ENCODE measurements at places on chromosomes 2 and 18.

DNA sequence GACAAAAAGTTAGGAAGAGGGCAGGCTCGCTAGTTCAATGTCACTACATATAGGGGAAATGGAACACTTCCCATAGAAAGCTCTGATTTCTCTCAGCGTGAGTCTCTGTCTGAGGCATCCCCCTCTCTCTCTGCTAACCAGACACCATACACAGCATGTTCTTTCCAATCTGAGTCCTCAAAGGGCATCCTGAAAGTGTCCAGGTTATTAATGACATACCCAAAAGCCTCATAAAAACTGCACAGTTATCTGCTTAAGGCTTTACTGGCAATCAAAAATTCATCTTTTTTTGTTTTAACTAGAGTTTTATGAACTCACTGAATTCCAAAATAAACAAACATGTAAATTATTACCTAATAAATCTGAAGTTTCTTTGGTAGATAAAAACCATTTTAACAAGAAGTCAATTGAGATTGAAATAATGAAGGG lies 137.4 kb downstream of the AFF3 start:
- DNase-seq = no peak

DNA sequence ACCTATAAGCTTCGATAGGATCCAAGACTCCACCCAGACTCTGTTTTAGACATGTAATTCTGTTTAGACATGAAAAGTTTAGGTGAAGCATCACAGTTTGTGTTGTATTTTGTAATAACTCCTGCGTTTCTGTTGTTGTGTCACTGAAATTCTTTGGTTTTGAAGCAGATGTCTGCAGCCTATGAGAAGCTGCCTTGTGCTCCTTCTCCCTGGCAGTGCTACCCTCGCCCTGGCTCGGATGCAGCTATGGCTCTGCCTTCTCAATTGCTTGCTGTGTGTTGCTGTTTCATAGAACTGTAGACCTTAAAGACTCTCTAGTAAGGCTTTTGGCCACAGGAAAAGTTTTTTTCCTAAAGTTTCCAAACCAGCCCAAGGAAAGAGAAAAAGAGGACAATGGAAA lies 40.2 kb upstream of the ZNF638 start:
- no peak for DNase-seq

DNA sequence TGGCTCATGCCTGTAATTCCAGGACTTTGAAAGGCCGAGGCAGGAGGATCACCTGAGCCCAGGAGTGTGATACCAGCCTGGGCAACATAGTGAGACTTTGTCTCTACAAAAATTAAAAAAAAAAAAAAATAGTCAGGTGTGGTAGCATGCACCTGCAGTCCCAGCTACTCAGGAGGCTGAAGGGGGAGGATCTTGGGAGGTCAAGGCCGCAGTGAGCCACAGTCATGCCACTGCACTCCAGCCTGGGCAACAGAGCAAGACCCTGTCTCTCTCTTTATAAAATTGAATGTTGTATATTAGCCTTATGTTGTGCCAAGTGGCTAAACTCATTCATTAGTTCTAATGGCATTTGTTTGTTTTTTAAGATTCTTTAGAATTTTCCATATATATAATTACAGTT lies 207.7 kb upstream of the COPS8 start:
- DNase-seq = no peak

- no peak for DNase-seq
Measured at GRCh38 chr2:222842491-222843174, 18.2 kb upstream of the ACSL3 start.

DNA sequence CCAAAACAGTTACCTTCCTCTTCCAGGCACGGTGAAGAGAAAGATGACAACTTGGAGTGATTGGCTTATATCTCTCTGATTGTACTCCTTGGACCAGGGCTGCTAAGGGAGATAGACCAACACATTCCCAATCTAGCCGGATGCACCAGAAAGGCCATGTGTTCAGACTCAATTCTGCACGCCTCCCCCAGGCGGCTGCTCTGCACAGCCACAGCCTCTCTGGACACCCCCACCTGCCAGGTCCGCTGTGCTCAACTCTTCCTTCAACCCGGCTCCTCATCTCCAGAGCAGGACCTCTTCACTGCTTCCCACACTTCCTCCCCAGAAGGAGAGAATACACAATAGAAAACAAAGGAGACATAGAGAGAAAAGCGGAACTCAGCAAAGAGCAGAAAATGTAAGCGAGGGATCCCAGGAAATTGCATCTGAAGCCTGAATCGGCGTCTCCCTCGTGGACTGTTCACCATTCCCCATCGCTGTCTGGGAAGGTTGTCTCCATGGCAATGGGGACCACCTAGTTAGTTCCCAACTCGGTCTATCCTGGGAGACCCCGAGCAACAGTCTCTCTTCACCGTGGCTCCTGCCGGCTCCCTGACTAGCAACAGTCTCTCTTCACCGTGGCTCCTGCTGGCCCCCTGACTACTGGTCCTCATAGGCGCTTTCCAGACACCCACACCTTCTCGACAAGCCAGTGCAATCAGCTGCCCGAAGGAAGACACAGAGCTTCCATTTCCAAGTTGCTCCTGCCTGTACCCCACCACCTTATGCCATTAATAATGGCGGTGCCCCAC lies 361.7 kb upstream of the MYT1L start:
- no peak for DNase-seq

- DNase-seq = no peak
Measured at GRCh38 chr2:49248506-49248905, 94.2 kb upstream of the FSHR start.

GRCh38 chr2:218659988-218660358 lies 490 bp downstream of the BCS1L start:
- DNase-seq = no peak

GRCh38 chr2:209556354-209556961 lies 132.6 kb downstream of the MAP2 start:
- DNase-seq = no peak

- DNase-seq = no peak
Measured at GRCh38 chr2:120064664-120065063, 51.8 kb downstream of the EPB41L5 start.

DNA sequence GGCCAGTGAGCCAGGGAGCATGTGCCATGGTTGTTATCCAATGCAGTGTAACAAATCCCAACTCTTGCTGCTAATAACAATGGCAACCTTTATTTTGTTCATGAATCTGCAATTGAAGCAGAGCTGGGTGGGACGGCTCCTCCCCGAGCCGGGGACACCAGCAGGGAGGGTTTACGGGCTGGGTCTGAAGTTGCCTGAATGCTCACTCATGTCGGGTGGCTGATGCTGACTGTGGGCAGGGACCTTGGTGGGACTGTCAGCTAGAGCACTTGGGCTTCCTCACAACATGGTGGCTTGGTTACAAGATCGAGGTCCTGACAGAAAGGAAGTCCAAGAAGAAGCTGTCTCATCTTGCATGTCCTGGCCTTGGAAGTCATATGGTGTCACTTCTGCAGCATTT lies 264.5 kb downstream of the NDUFA10 start:
- no peak for DNase-seq

DNA sequence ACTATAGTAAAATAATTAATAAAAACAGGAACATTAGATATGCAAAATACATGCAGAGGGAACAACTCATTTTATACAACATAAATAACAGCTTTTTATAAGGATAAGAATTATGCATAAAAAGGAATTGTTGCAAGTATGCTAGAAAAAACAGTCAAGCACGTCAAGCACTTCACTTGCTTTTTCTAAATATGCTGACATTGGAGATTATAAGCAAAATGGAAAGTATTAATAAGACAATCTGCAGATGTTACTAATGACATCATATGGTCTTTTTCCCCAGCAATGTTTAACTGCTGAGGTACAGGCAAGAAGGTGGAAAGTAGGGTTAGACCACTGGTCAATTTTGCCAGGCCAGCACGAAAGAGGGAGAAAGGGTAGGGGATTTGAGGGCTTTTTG lies 111.7 kb downstream of the HIBCH start:
- DNase-seq = no peak

GRCh38 chr2:2331881-2332280 lies 806 bp upstream of the MYT1L start:
- DNase-seq = no peak

- DNase-seq = no peak
Measured at GRCh38 chr2:197997083-197997541, 192.7 kb downstream of the PLCL1 start.

- no peak for DNase-seq
Measured at GRCh38 chr2:165989851-165990250, 36.3 kb upstream of the TTC21B start.

- DNase-seq = no peak
Measured at GRCh38 chr2:40283111-40283909, 168.6 kb downstream of the SLC8A1 start.

DNA sequence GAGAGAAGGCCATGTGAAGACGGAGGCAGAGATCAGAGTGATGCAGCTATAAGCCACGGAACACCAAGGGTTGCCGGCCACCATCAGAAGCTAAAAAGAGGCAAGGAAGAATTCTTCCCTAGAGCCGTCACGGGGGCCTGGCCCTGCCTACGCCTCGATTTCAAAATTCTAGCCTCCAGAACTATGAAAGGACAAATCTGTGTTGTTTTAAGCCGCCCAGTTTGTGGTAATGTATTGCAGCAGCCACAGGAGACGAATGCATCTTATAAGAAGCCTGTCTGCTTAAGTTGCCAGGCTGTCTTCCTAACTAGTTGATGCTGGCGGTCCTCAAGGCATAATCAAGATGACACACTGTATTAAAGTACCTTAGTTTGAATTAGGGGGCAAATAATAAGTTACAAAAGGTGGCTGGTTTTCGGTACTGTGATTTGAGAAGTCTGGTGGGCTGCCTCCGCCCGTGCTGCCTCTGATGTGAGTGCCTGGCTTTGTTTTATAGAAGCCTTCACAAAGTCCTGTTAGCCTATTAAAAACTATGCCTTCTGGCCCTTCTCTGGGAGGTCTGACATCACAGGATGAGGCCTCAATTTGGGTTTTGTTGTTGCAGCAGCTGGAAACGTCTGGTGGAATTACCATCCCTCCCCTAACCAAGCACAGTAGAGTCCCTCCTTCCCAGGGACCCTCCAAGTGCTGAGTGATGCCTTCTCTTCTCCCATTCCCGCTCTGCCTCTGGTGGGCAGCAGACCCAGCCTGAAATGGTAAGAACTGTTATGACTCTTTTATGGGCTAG lies 53.6 kb downstream of the SRD5A2 start:
- no peak for DNase-seq

DNA sequence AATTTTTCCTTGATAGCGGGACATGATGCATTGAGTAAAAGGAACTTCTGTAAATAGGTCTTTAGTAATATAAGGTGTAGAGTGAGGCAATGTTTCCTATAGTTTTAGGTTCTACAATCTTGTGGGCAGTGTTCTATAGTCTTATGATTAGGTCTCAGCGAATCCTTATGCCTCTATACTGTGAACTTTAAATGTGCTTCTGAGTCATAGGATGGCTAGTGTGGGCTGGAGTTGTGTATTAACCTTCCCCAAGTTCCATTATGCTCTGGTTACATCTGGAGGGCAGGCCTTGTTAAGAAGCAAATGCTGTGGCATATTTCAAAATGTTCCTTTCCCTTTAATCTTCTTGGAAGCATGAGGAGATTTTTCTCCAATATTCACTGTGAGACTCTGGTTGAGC lies 73.5 kb downstream of the ROCK2 start:
- no peak for DNase-seq

DNA sequence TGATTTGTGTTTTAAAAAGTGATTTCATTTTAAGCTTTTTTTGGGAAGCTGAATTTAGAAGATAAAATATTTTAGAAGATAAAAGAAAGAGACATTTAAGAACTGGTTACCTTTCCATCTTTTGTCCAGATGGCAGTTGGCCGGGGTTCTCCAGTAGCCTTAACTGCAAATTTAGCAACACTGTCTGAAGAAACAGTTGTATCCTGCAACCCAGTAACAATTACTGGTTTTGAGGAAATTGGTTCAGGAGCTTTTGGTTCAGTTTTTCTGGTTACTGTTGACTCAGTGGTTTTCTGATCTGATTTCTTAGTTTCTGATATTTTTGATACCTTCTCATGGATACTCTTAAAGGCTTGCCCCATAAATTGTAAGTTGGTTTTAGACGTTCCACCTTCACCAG lies 49.9 kb downstream of the PLEKHA3 start:
- no peak for DNase-seq

GRCh38 chr2:191889931-191890330 lies 43.0 kb upstream of the CAVIN2 start:
- DNase-seq = peak; percentile 35

DNA sequence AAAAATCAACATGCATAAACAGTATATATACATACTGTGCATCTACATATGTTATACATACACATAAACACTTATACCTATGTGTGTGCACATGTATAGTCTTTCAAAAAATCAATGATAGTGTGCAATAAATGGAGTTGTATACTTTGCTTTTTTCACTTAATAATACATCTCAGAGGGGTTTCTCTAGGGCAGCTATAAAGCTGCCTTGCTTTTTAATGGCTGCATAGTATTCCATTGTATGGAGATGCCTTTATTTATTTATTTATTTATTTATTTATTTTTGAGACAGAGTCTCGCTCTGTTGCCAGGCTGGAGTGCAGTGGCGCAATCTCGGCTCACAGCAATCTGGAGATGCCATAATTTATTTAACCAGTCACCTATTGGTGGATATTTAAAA lies 7.4 kb upstream of the RNF125 start:
- no peak for DNase-seq

DNA sequence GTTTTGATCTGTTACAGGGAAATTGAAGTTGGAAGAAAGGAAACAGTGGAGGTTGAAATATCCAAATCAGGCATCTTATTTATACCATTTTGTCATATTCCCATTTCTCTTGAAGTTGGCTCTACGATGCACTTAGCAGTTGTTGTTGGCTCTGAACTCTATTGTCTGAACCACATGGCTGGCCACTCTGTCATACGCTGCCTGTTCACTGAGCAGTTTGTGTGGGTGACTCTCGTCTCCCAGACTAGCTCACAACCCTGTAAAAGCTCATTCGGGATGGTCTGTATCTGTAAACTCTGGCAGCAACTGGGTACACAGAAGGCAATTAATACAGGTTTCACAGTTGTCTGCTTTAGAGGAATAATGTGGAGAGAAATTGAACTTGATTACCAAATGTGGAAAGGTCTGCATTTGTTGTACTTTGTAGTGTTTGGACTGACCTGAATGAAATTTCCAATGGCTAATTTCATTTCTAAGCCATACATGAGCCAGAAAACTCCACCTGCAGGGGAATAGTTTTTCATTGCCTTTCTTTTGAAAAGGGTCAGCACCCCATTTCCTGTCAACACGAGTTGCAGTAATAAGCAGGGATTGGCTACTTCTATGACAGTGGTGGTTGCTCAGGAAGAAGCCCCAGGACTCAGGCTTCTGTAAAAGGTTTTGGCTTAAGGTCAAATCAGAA lies 378.2 kb downstream of the OSR1 start:
- DNase-seq = no peak

DNA sequence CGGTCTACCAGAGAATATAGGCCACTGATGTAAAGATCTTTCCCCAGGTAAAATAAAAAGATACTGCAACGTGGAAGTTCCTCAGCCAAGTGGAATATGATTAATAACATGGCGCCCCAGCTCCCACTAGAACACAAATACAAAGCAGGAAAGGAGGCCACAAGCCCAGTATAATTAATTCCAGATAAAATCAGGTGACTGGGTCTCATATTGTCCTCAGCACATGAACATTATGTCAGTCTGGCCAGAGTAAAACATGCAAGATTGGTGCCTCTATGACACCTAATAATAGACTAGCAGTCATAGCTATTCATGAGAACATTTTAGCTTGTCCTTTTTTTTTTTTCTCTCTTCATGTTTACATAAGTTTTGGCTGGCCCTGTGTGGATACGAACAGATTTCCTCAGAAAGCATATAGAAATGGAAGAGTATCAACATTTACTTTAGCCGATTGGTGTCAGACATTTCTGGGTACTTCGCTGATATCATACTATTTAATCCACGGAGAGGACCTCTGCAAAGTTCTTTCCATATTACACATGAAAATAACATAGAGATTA lies 523.8 kb upstream of the SETBP1 start:
- DNase-seq = no peak
